ENCODE measurements at places on chromosomes 1 and 21.

DNA sequence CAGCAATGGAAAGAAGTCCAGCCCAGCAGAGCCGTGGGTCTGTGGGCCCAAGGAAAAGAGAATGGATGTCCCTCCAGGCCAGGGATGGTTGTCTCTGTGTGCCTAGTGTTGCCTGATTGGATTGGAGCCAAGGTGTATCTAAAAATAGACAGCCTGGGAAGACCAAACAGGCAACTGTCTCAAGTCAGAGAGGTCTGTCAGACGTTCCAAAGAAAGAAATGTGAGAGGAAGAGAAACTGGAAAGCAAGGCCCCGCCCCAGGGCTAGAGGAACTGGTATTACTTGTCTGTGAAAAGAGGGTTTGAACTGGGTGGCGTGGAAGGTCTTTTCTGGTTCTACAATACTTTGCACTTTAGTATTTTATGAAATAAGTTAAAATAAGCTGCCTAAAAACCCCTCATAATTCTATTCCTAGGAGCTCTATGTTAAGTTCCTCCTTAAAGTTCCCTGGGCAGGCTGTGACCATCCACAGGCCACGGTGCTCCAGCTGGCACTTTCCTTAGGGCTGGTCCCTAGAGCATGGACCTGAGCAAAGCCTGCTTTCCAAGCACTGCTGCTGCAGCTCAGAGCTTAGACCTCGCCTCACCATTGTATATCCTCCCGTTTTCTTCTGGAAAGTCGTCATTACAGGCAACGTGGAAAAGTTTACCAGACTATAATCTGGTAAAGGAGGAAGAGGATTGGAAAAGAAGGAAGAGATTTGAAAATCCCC is 151.6 kb downstream of the DISC1 start:
- no peak for DNase-seq

DNA sequence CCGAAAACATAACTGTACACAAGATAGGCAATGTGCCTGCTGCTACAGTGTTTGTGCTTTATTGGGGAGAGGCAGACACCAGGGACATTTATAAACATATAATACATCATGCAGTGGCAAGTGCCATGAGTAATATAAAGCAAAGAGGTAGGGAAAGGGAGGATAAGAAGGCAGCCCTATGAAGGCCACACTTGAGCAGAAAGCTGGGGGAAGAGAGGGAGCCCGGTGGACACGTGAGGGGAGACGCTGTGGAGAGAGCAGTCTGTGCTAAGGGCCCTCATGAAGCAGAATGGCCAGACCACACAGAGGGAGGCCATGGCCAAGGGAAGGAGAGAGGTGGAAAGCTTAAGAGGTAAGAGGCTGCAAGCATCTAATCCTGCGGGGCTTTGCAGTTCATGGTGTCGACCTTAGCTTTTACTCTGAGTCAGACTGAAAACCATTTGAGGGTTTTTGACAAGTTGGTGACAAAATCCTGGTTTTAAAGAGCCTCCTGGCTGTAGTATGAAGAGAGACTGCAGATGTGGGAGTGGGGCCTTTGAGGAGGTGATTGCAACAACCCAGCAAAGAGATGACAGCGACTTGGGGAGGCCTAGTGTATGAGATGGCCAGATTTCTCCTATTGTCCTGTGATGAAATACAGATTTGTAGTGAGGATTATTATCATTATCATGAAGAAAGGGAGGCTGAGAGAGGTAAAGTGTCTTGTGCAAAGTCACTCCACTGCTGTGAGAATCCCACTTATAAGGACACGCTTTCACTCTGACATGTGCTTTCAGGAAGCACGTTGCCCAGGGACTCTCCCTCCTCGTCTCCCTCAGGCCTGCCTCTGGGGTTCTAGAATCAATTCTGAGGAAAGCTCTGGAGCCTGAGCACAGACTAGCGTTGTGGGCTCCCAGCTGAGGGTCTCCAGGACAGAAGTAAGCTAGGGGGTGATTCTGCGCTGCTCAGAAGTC is 192.9 kb downstream of the RHOU start:
- peak; percentile 89 for DNase-seq

GRCh38 chr1:186206048-186206570 is 168.9 kb downstream of the TPR start:
- no peak for DNase-seq

- no peak for DNase-seq
Observed at GRCh38 chr1:244283772-244284171, 167.9 kb downstream of the ADSS2 start.

GRCh38 chr1:177355575-177355974 is 184.8 kb downstream of the BRINP2 start:
- peak; percentile 1 for DNase-seq

DNA sequence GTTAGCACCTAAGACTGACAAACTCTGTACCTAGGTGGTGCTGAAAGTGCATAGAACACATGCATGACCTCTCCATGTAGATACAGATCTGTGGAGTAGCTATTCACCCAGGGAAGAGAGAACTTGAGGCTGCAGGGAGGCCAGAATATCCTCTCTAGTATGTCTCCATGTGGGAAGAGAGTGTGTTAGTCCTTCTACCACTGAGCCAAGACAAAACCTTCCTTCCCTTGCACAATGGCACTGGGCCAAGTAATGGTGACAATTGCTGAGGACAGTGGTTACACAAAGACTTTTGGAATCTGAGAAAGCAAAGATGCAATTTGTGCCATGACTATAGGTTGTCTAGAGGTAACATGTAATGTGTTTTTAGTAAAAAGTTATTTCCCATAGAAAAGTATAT is 52.3 kb downstream of the C1orf198 start:
- DNase-seq: no peak

GRCh38 chr1:83787246-83787998 is 211.5 kb downstream of the TTLL7 start:
- no peak for DNase-seq

- peak; percentile 47 for DNase-seq
Observed at GRCh38 chr1:221449801-221450470, 292.0 kb downstream of the DUSP10 start.

DNA sequence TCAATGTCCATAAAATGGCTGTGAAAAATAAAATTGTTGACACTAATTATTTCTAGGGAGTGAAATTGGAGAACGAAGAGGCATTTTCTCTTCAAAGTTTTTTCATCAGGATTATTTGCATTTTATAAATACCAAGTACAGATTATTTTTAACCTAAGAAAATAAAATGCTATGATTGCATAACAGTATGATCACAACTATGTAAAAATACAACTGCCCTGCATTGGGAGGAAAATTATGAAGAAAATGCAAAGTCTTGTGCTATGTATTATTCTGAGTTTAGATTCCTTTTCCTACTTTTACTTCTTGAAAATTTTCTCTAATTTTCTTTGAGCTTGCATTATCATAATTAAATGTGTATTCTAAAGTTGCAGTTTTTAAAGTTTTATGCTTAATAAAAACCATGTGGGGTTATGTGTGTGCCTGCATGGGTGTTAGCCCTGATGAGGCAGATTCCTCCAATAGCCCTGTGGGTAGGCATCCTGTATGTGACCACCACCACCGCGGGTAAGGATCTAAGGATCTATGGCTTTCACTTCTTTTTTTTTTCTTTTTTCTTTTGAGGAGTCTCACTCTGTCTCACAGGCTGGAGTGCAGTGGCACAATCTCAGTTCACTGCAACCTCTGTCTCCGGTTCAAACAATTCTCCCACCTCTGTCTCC is 24.7 kb downstream of the STX6 start:
- DNase-seq: no peak

DNA sequence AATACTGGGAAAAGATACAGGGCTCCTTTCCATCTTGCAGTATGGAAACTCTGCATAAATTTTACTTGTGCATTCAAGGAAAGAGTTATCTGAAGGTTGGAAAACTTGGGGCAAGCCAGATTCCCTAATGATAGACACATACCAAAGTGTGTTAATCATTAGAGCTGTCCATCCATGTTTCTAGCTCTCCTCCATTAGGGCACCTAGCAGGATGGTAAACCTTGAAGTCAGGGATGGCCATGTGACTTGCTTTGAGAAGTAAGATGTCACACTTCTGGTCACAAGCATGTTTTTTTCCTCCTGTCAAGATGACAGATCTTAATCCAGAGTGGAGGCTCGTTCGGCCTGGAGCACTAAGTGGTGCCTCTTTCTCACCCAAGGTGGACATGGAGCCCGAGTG is 241.9 kb upstream of the RUNX1 start:
- no peak for DNase-seq

DNA sequence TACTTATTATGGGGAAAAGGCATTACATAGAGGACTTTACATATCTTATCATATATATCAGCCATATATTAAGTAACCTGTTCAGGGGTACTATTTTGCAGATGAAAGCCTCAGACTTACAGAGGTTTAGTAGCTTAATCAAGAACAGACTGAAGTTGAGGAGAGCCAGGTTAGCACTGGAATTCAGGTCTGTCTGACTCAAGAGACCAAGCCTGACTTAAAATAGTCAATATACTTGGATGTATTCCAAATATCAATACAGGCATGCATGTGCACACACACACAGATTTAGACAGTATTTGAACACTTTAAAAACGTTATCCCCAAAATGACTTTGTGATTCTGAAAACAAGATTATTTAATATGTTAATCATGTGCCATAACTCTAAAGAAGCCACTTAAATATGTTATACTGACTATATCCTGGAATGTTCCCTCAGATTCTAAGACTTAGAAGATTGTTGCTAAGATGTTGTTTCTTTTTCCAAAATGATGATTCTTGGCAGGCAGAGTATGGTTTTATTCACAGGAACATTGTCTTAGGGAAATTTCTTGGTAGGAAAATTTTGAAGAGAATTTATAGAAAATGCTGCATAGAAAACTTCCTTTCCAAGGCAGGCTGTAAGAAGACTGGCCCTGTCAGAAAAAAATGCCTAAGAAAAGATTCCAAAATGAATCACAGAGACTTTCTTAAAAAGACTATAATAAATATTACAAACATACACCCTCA is 61.6 kb downstream of the ADAMTS1 start:
- DNase-seq: no peak

- DNase-seq: no peak
Observed at GRCh38 chr1:33319186-33319948, 1.5 kb downstream of the A3GALT2 start.

- peak; percentile 21 for DNase-seq
Observed at GRCh38 chr21:32096411-32096810, 182.4 kb downstream of the MIS18A start.

- DNase-seq: no peak
Observed at GRCh38 chr1:165879946-165880345, 52.5 kb downstream of the UCK2 start.

DNA sequence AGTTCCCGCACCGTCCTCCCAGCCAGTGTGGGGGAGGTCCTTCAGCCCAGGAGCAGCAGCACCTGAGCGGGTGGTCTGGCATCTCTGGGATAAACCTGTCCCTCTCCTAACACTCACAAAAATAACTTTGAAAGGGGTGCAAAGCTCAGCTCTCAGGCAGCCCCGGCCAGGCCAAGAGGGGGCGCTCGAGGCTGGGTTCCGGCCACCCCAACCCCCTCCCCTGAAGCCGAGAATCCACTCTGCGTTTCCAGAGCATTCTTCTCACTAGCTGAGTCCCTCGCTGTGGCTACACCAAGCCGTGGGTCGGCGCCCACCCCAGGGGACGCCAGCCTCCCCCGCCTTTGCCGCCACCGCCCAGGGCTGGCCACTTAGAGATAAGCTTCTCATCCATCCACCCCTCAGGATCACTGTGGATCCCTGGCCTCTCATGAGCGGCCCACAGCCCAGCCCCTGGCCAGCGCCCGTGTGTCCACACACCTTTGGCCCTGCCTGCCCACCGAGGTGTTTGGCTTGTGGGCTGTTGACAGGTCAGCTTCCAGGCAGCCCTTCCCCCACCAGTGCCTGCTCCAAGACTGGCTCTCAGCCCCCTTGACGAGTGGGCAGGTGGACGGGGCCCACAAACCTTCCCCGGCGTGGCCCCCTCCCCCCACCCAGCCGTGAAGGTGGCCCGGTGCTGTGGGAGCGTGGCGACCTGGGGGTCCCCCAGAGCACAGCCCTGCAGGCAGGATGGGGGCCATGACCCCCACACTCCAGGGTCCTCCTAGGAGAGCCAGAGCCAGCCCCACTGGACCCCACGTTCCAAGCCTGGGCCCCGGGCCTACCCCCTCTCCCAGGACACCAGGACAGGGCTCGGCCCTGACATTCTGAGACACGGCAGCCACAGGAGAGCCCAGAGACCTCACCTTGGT is 1.9 kb downstream of the FTCD start:
- peak; percentile 44 for DNase-seq

DNA sequence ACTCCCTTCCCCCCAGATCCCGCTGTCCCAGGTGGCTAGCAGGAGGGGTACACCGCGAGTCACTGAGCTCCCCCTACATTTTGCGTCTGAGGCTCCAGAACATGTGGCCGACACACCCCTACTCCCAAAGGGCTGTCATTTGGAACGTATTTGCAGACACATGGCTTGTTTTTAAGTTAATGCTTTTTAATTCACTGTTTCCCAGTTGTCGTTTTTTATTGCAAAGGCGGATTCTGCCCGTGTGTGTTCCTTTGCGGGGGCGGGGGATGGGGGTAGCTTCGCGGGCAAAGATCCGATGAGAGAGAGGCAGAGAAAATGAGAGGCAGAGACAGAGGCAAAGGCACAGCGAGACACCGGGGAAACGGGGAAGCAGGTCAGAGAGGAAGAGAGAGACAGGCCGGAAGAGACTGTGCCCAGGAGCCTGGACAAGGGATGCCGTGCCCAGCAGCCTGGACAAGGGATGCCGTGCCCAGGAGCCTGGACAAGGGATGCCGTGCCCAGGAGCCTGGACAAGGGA is 270.2 kb downstream of the FOXD2 start:
- DNase-seq: no peak

GRCh38 chr1:119186471-119186870 is 46.0 kb upstream of the WARS2 start:
- DNase-seq: no peak

Data from activated CD4-positive, alpha-beta T cell treated with anti-CD3 and anti-CD28 coated beads, Interleukin-2, Interleukin-6, amounts not matched to agents 100 ng/mL and 50 ng/mL, durations not matched to agents 16 hours and 8 hours (primary cell).